ENCODE measurements at places on chromosomes 1 and 21.

- DNase-seq, result no peak
Observed at GRCh38 chr1:111707906-111708305, 31.3 kb downstream of the INKA2 start.

DNA sequence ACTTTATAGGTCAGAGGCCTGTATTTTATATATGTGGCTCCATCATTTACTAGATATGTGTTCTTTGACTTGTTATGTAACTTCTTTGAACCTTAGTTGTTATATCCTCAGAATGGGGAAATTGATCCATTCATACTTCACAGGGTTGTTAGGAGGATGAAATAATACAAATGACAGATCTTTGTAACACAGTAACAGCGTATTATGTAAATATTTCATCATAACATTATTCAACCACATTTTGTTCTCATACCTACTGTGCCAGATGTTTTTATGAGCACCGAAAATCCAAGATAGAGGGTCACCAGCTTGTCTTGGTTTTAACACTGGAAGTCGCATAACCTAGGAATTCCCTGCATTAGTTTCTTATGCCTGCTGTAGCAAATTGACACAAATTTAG lies 3.3 kb downstream of the SUCO start:
- DNase-seq, result no peak

DNA sequence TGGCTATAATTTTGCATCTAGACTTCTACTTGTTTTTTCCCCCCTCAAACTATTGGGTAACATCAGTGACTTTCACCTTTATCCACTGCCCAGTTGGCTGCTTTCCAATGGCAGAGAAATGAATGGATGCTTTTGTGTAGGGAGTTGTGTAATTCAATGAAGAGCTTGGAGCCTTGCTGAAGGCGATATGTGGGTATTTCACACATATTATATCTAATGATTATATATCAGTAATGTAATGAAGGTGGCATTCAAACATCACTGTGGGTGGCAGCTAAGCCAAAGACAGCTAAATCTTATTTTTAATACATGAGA lies 81.2 kb downstream of the TGFB2 start:
- peak; percentile 56 for DNase-seq

DNA sequence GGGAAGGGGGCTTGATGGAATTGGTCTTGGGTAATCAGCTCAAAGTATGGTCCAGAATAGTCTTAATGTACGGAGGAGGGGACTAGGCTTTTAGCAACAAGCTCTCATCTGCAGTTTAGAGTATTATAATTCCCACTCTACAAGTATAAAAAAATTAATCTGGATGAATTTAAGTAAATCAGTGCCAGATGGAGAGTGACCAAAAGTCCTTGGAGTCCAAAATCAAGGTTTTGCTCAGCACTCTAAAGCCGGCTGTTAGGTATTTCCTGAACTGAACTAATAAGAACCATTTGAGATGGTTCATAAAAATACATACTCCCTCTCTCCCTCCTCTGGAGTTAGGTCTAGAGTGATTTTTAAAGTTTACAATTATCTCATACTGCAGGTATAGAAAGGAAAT lies 23.7 kb downstream of the GLUL start:
- no peak for DNase-seq

DNA sequence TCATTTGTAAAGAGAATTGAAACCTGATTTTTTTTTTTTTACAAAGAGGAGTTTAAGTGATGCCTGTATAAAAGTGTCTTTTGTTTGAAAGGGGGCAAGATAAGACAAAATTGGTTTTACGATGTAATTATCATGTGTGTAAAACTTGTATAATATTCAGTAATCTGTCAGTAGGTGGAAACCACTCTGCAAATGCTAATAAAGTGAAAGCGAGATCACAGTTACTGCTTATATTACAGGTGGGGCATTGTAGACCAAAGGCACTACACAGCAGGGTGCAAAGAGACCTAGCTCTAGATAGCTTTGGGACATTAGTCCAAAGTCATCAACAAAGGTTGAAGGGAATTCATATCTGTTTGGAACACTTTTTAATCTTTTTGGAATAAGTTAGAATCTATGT lies 174.2 kb downstream of the LHX8 start:
- DNase-seq, result no peak

- DNase-seq, result no peak
Observed at GRCh38 chr1:196209265-196209664, 399.0 kb downstream of the KCNT2 start.

DNA sequence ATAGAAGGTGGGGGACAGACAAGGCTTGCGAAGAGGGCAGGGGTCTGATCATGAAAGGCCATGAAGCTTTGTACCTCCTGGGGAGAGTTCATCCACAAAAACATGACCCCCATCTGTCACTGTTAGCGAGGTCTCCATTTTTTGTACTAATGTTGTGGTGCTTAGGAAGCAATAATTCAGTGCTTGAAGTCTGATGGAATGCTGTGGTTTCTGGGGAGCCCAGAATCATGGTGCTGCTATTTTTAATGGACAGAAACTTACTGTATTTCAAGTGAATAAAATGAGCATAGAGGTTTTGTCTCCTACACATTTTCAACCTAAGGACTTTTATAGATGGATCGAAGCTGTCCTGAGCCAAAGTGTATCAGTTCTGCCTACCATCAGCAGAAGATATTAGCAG lies 28.2 kb upstream of the RGL1 start:
- DNase-seq, result no peak

GRCh38 chr21:25967181-25967900 lies 203.2 kb downstream of the APP start:
- DNase-seq, result no peak

DNA sequence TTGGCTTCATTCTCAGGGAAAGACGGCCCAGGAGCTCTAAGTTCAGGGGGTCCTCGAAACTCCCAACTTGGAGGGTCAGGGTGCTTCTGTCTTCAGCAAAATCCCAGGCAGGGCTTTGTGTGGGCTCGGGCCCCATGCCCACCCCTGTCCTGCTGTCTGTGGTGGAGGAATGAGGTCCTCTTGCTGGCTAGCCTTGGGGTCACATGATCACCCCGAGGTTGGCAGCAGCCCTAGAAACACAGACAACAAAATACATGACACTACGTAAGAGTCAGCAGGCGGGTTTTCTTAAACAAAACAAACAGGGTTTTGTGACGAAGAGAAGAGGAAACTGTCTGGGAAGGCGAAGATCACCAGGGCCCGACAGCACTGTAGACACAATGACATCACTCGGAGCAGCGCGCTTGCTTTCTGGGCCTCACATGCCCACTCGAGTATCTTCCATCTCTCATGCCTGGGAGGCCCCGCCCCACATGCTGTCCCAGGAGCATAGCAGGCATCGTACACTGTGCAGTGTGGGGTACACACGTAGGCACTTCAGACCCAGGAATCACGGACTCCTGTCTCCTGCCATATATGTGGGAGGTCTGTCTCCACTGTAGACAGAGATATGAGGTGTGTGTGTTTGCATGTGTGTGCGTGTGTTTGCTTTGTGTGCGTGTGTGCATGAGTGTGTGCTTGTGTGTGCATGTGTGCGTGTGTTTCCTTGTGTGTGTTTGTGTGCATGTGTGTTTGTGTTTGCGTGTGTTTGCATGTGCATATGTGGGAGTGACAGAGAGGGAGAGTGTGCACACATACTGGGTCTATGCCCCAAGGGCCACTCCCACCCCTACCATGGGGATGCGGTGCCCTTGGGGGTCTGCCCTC lies 94.7 kb downstream of the SIK1 start:
- peak; percentile 27 for DNase-seq

GRCh38 chr1:25001125-25001915 lies 71.2 kb upstream of the RUNX3 start:
- no peak for DNase-seq

GRCh38 chr1:230806552-230806951 lies 59.4 kb downstream of the CAPN9 start:
- no peak for DNase-seq

GRCh38 chr1:40980453-40981121 lies 1.1 kb downstream of the CTPS1 start:
- DNase-seq, result peak; percentile 38

GRCh38 chr21:45821315-45821962 lies 160.1 kb upstream of the COL6A1 start:
- no peak for DNase-seq

DNA sequence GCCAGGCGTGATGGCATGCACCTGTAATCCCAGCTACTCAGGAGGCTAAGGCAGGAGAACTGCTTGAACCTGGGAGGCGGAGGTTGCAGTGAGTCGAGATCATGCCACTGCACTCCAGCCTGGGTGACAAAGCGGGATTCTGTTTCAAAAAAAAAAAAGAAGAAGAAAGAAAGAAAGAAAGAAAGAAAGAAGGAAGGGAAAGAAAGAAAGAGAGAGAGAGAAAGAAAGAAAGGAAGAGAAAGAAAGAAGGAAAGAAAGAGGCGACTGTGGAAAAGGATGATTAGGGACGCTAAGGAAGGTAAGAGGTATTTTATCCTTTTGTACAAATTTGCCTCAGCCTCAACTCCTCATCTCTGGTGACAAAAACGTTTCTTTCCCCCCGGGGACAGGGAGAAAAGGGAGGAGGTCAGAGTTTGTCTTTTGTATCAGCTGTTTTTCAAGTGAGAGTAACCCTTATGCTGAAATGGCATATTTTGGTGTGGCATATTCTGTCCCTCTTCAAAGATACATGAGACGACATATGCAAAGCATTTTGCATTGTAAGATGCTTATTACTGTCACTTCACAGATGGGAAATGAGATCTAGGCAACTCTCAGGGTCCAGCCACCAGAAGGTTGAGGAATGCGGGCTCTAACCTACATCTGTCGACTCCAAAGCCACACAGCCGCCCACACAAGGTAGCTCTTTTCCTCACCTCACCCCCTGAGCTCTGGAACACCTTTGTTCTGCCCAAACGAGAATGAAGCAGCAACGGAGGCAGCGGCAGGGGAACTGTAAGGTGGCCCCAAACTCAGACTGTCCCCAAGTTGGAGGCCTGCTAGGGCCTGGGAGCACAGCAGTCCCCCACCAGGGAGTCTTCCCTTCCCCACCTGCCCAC lies 38.0 kb downstream of the NUAK2 start:
- DNase-seq, result no peak

DNA sequence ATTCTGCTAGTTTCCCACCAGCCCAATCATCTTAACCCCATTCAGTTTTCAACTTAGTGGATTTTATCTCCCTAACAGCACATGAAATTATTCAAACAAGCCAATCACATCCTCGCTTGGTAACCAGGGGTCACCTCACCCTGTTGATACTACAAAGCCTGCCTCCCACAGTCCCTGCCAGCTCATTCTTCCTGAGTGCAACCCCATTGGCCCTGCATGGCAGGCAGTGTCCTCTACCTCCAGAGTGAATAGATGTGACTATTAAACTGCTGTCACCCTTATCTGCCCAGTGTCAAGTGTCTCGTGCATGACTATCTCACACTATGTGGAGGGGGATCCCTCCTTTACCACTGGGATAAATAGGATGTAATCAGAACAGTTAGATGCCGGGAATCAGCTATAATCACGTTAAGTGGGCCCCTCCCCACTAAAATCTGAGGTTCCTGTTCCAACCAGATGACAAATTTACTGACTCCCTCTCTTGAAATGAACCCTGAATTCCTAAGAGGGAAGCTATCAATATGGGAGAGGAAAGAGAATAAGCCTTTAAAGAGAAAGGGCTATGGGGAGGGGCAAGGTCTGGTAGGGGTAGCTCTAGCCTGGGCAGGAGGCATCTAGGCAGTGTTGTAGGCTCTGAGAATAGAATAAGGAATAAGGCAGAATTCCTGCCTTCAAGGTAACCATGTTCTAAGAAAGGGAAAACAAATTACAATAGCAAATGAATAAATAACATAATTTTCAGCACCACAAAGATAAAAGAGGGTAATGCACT lies 155.9 kb downstream of the SLC30A10 start:
- peak; percentile 56 for DNase-seq

GRCh38 chr1:29853716-29854330 lies 617.5 kb downstream of the PTPRU start:
- no peak for DNase-seq

DNA sequence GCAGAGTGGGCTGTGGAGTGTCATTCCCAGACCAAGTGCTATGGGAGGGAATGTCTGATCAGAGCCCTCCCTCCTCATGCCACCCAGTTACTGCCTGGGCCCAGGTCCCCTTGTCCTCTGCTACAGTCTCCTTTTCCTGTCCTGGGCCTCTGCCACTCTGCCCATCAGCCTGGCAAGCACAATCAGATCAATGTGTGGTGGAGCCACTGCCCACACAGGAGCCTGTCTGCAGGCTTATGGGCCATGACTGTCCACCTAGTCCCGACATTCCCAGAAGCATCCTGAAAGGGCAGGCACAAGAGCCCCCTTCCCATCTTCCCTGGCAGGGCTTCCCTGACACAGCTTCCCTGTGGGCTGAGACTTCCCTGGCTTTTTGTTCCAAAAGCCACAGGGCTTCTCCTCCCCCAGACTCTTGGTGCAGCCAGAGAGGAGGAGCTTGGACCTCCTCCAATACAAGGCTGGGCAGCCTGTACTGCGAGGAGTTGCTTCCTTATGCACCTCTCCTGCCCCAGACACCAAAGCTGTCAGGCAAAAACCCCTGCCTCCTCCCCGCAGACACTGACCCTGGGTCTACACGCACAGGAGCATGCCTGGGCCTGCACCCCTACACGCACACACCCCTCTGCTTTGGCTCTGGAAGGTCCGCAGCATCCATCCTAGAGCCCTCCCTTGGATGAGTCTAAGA lies 29.2 kb upstream of the CNTN2 start:
- peak; percentile 8 for DNase-seq

- DNase-seq, result no peak
Observed at GRCh38 chr1:201357636-201358348, 19.7 kb downstream of the TNNT2 start.

- no peak for DNase-seq
Observed at GRCh38 chr1:71228241-71228640, 147.4 kb upstream of the ZRANB2 start.

- DNase-seq, result no peak
Observed at GRCh38 chr1:57204091-57204490, 219.8 kb downstream of the DAB1 start.

- DNase-seq, result peak; percentile 54
Observed at GRCh38 chr21:37463083-37463801, 96.7 kb downstream of the DYRK1A start.

DNA sequence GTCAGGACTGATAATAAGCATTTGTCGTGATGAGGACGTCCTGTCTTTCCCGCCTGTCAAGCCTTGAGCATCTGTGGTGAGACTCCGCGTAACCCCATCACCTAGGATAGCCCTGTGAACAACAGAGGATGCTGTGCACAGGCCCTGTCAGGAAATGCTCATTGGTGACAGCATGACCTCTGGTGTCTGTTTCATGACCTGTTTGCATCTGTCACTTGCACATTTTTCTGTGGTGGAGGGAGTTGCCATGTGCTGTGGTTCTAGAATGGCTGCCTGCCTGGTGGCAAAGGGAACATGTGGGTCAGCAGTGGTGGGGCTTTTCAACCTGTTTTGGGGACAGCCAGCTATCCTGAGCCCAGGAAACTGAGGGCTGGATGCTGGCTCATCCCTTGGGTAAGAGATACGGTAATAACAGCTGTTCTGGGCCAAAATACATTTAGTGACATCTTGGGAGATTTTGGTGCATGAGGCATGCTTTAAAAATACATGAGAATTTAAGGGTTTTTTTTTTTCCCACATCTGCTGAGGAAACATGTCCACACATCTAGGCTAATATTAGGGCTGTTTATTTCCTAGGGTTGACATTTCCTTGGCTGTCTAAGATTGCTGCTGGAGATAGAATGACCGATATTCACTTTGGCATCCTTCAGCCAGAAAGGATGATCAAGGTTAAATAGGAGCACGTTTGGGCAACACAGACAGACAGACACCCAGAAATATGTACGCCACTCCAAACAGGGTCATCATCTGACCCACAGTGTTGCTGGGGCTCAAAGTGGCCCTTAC lies 52.9 kb downstream of the KCNC4 start:
- DNase-seq, result no peak

GRCh38 chr1:67559222-67559700 lies 125.7 kb upstream of the GADD45A start:
- DNase-seq, result peak; percentile 36

- DNase-seq, result no peak
Observed at GRCh38 chr1:106619080-106619826, 437.2 kb upstream of the PRMT6 start.
